Stimulated activated CD4-positive, alpha-beta T cell treated with anti-CD3 and anti-CD28 coated beads, Interleukin-12 subunit alpha, Interleukin-12 subunit beta, amount 100 ng/mL, for 4 hours (primary cell): ENCODE measurements at places on chromosomes 4 and X.
A peak's percentile ranks its signal among the peaks of the same experiment; 100 is the strongest.

- no peak for DNase-seq
These were observed 177.0 kb upstream of the ATP6AP2 start for GRCh38 chrX:40403757-40404156.

DNA sequence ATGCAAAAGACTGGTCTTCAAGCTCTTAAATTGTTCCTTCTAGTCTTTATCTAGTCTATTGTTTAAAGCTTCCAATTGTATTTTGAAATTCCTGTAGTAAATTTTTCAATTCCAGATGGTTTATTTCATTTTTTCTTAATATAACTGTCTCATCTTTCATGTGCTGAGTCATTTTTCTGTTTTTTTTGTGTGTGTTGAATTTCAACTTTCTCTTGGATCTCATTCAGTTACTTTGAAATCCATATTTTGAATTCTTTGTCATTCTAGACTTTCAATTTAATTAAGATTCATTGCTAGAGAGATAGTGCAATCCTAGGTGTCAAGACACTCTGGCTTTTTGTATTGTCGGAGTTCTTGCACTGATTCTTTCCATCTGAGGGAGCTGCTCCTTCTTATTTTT lies 128.0 kb upstream of the PRKG2 start:
- no peak for DNase-seq

- DNase-seq, result no peak
These were observed 58.5 kb upstream of the NAP1L5 start for GRCh38 chr4:88756149-88756548.

GRCh38 chrX:47366041-47366722 lies 4.2 kb upstream of the ZNF157 start:
- peak; percentile 52 for DNase-seq

DNA sequence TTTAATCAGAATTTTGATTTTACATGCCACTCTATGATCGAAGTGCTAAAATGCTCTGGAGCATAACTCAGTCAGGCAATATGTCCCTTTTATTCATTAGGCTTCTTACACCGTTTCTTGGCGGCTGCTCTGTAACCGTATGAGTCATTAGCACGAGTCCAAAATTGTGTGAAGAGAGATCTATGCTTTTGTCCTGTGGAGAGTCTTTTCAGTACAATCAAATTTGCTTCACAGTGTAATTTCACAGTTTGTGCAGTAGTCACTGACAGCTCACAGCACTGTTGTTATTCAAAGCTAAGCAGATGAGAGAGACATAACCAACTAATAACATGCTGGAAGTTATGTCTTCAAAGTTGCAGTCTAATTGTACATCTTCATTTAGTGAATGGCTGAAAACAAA lies 167.8 kb downstream of the PCDH10 start:
- DNase-seq, result no peak

DNA sequence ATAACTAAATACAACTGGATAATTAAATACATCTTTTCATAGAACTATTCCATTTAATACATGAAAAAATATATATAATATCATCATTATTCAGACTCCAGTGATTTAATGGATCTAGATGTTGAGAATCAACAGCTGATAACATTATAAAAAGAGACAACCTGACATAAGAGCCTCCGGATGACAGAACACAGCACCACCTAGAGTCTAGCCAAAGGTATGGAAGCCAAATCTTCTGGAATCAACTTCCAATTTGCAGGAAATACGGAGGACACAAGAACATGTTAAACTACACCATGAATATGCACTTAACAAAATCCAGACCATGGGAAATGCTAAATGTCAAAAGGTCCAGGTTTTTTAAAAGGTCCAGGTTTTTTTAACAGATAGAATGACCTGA lies 55.0 kb downstream of the LRBA start:
- no peak for DNase-seq

- DNase-seq, result no peak
These were observed 71.7 kb upstream of the HGFAC start for GRCh38 chr4:3369781-3370674.

DNA sequence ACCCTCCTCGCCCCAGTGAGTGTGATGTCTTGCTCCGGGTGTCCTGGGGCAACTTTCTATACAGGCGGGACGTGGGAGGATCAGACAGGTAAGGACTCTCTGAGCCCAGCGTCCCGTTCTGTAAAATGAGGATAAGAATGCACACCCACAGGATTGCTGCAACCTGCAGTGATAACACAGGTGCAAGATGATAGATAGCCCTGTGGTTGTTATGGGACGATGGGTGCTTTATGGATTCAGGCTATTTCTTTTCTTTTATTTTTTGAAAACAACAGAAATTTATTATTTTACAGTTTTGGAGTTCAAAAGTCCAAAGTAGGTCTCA lies 28.6 kb downstream of the BEX3 start:
- DNase-seq, result no peak

GRCh38 chrX:45860450-45860849 lies 659.8 kb upstream of the DIPK2B start:
- DNase-seq, result no peak

DNA sequence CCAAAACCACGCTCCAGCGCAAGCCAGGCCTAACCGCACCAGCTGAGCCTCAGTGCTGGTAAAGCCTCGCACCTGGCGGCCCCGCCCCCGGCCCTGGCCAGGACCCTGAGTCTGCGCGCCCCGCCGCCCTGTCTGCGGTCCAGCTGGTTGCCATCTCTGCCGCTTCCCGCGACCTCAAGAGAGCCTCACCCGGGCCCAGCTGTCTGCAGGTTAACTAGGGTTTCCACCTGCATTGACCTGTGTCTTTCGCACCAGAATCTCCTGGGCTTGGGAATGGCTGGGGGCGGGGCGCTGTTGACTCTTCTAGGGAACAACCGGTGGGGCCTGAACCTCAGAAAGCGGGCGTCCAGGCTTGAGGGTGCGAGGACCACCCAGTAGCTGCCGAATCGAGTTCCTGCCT lies 207.7 kb upstream of the PRPS2 start:
- no peak for DNase-seq

GRCh38 chr4:180630012-180630665 lies 1613.1 kb upstream of the TENM3 start:
- DNase-seq, result no peak

DNA sequence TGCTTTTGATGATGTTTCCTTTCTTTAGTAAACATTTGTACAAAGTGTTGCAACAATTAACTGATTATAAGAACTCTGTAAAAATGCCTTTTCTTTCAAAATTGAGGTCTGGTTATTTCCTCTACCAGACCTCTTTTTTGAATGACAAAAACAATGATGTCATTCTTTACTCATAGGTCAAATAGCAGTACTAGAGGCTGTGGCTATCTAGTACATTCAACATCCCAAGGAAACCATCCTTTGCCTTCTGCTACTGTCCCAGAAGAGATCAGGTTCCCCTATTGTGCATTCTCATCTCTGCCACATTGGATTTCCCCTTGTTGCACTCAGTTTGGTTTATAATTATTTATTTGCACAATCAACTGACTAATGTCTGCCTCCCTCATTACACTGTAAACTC lies 19.1 kb upstream of the MAD2L1 start:
- DNase-seq, result no peak

DNA sequence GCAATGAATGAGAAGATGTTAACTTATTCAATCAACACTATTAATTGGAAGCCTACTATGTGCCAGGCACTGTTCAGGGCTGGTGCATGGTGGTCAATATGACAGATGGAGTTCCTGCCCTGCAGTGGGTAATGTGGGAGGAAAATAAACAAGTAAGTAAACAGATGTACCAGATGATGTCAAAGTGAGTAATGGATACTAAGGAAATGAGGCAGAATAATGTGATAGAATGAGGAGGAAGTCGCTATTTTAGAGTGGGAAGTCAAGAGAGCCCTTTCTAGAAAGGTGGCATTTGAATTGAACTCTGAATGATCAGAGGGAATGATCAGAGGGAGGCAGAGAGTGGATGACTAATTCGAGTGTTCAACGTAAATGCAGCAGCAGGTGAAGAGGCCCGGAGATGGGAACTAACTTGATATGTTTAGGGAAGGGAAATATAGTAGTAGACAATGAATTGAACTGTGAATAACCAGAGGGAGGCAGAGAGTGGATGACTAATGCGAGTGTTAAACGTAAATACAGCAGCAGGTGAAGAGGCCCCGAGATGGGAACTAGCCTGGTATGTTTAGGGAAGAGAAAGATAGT lies 48.3 kb downstream of the HMGB3 start:
- no peak for DNase-seq

- no peak for DNase-seq
These were observed 1.7 kb upstream of the ABRAXAS1 start for GRCh38 chr4:83486457-83487129.

- DNase-seq, result no peak
These were observed 69.2 kb downstream of the RPS6KA6 start for GRCh38 chrX:84118769-84119168.
